CD8-positive, alpha-beta memory T cell (primary cell): ENCODE measurements at places on chromosomes 16 and 17. TPM values are rescaled to one million over a fixed set of nuclear protein-coding genes. Genes with fewer than 3 reads are reported as not detected.
A peak's percentile ranks its signal among the peaks of the same experiment; 100 is the strongest.

DNA sequence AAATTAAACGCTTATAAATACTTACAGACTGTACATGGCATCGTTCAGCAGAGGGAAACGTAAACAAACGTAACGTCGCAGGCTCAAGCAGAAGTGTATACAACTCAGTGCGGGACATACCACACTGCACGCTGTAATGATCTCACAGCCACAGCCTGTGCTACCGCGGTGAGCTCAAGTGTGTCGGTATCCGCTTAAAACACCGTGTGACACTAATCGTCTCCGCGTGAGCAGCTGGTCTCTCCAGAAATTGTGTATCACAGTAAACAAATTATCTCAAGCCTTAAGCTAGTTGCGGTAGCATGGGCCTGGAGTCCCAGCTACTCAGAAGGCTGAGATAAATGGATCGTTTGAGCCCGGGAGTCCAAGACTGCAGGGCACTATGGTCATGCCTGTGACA lies 115.3 kb downstream of the ANKRD11 start:
- peaks cover 54% of the 10 kb centered on the region for H3K4me1 ChIP-seq
- no peak overlapping the region for H3K27ac ChIP-seq
- H3K36me3 ChIP-seq = peaks cover 7% of the 10 kb centered on the region
- no peak for DNase-seq
- no peaks in the 10 kb centered on the region for H3K27me3 ChIP-seq

DNA sequence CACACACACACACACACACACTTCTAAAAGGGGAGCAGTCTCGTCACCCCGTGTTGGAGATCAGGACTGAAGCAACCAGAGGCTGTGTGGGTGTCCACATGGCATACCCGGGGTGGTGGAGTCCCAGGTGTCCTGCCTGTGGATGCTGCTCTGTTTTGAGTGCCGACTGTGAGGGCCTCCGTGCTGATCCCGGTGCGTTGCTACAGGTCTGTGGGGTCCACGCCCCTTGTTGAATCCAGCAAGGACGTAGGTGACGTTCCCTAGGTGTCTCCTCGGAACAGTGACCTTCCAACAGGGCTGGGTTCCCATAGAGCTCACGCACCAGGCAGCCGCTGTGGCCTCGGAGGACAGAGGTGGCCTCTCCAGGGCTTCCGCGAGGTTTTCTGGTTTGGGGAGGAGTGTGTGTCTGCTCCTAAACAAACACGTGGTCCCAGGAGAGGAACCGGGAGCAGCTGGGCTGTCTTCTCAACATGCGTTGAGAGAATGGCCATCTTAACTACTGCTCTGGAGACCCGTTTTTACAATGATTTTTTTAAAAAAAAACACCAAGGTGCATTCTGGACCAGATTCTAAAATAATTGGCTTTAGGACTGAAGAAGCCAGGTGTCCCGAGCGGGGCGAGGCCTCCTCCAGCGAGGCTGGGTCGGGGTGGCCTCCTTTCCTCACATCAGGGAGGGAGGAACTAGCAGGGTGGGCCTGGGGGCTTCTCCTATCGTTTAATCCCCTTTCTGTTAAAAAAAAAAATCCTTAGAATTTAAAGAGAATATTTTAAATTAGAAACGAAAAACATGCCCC lies 100.6 kb upstream of the ZNF750 start:
- H3K27me3 ChIP-seq = no peaks in the 10 kb centered on the region
- no peak overlapping the region for H3K27ac ChIP-seq
- H3K4me3 ChIP-seq = no peak overlapping the region
- no peaks in the 10 kb centered on the region for H3K4me1 ChIP-seq

GRCh38 chr16:22933173-22933572 lies 119.2 kb downstream of the HS3ST2 start:
- H3K27me3 ChIP-seq = no peaks in the 10 kb centered on the region
- H3K36me3 ChIP-seq = no peaks in the 10 kb centered on the region
- no peaks in the 10 kb centered on the region for H3K4me1 ChIP-seq
- no peak overlapping the region for H3K27ac ChIP-seq

CLDN7 gene
- total RNA-seq = 0.63 TPM

SLC5A11 gene
- 0.15 TPM for total RNA-seq

DNA sequence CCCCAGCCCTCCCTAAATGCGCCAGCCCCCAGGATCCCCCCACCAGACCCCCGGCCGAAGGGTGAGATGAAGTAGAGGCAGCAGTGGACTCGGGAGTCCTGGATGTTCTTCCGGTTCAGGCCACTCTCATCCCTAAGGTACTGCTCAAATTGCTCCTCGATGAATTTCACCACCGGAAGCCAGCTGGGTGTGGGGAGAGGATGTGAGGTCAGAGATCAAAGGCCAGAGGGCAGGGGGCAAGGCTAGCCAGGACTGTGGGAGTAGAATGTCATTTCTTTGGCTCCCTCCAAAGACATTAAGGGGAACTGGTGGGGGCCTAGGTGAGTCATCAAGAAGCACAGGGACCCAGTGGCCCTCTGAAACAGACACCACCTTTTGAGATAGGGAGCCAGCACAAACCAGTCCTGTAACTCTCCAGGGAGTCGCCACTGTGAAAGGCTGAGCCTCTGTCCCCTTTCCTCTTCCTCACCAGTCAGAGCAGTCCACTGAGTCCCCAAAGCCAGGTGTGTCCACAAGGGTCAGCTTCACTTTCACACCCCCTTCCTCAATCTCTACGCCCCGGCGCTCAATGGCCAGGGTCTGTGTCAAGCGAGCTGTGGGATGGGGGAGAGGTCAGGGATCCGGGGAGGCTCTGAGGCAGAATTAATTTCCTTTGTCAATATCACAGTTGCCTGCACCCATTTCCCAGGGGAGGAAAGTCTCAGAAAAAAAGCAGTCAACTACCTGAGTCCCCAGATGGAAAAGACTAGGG lies 895 bp downstream of the SEPTIN1 start:
- peak overlapping the region; percentile 60 for H3K27ac ChIP-seq
- peaks cover 62% of the 10 kb centered on the region for H3K4me1 ChIP-seq

DNA sequence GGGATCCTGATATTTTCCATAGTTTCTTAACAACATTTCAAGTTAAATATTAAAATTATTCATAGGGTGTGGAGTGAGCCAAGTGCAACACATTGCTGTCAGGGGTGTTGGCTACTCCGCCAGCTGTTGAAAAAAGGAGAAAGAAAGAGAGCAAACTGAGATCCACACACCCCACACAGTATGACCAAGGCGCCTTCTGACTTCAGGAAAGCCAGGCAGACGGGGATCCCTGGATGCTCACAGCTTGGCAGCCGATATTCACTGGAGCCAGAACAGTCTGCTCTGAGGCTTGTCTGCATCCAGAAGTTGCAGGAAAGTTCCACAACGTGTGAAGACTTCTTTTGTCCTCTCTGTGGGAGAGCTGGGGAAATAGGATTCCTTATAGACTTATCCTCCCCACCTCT lies 9.3 kb downstream of the CHD9NB start:
- H3K27me3 ChIP-seq = no peaks in the 10 kb centered on the region
- no peaks in the 10 kb centered on the region for H3K36me3 ChIP-seq
- no peak overlapping the region for H3K4me3 ChIP-seq
- no peaks in the 10 kb centered on the region for H3K4me1 ChIP-seq

DNA sequence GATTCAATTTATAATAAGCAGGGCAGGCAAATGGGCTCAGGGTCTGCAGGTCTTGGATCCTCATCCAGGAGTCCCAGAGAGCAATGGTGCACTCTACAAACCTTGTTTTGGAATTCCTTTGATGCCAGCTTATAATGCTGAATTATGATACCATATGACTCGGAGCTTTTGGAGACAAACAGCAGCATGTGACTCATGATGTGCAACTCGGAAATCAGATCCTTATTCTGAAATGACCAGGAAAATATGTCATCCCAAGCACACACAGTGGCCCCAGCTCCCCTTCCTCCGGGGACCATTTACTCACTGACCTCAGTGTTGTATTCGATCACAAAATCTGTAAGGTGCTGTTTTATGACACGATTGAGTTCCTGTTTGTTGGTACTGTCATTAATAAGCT lies 20.2 kb upstream of the UMOD start:
- H3K4me3 ChIP-seq = no peak overlapping the region
- no peaks in the 10 kb centered on the region for H3K36me3 ChIP-seq
- no peak for DNase-seq
- H3K4me1 ChIP-seq = no peaks in the 10 kb centered on the region
- no peak overlapping the region for H3K27ac ChIP-seq
- H3K27me3 ChIP-seq = no peaks in the 10 kb centered on the region

DNA sequence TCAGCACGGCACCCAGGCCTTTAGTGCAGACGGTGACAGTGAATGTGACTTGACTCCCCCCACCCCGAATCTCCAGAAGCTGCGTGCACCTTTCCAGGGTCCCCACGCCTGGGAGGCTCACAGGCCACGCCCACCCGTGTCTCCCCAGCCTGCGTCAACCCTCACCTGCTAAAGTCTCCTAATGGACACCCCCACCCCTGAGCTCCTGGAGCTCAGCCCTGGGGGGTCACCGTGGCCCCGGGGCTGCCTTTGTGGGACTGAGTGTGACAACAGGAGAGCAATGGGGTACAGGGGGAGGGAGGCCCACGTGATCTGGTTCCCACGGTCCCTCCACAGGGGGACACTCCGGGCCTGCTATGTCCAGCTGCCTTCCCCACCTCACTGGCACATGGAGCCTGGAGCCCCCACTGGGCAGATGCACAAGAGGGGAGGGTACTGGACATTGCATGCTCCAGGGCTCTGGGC lies 7.4 kb upstream of the FASN start:
- H3K27me3 ChIP-seq = no peaks in the 10 kb centered on the region
- peaks cover 28% of the 10 kb centered on the region for H3K4me1 ChIP-seq
- no peaks in the 10 kb centered on the region for H3K36me3 ChIP-seq
- DNase-seq = no peak

GRCh38 chr16:14097182-14097959 lies 26.3 kb downstream of the MRTFB start:
- no peak for DNase-seq
- H3K4me1 ChIP-seq = peaks cover 10% of the 10 kb centered on the region
- no peaks in the 10 kb centered on the region for H3K36me3 ChIP-seq
- no peak overlapping the region for H3K4me3 ChIP-seq
- no peak overlapping the region for H3K27ac ChIP-seq

TBX6 gene
- total RNA-seq = 0.83 TPM

DNA sequence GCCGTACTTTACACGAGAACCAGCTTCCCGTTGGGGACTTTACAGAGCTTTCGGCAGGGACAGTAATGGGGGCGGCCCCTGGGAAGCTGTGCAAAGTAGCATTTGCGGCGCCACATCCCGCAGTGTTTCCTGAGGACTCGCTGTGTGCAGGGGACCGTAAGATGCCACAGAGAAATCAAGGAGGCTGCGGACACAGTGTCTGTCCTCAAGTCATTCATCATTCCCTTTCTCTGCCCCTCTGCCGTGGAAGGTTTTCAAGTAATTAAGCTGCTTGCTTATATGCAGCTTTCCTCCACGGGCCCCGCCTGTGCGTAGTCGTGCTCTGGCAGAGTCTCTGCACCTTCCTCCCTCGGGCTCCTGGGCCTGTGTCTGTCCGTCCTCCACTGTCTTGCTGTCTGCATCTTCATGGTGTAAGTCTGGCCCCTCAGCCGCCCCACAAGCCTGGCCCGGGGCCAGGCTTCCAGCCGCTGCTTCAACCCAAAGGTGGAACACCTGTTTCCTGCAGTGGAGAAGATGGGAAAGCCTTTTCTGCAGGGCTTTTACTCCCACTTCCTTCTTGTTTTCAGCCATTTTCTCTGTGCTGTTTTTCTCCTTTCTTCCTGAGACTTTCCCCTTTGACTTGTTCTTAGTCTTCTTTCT lies 216.9 kb upstream of the CHMP6 start:
- no peaks in the 10 kb centered on the region for H3K36me3 ChIP-seq
- no peak for DNase-seq
- H3K27me3 ChIP-seq = no peaks in the 10 kb centered on the region
- peaks cover 38% of the 10 kb centered on the region for H3K4me1 ChIP-seq

CPHXL2 gene
- total RNA-seq = not detected

DNA sequence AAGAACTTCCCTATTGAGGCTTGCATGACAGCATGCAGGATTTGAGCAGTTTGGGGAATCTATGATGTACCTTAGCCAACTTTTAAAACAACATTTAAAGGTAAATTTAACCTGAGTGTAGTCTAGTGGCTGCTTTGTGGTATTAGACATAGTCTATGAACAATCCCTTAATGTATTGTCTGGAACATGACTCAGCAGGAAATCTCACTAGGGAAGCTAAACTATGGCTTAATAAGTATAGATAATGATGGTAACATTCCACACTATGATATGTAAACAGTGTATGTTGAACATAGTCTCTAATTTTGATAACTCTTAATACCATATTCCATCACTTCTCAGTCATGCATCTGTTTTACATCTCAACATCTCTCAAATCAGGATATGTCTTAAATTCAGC lies 52.1 kb upstream of the SLC12A3 start:
- H3K4me3 ChIP-seq = no peak overlapping the region
- no peaks in the 10 kb centered on the region for H3K36me3 ChIP-seq
- no peak overlapping the region for H3K27ac ChIP-seq

DNA sequence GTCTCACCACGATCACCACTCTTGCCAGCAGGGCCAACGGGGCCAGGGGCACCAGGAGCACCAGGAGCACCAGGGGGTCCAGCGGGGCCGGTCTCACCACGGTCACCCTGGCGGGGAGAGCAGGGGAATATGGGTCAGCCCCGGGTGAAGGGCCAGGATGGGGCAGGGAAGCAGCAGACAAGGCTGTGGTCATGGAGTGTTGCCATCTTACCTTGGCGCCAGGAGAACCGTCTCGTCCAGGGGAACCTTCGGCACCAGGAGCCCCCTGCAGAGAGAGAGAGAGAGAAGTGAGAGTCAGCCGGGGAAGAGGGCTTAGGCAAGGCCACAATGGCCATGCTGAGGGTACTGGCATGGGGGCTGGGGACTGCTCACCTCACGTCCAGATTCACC lies 12.9 kb downstream of the COL1A1 start:
- H3K27ac ChIP-seq = no peak overlapping the region
- H3K4me3 ChIP-seq = no peak overlapping the region
- no peak for DNase-seq
- peaks cover 9% of the 10 kb centered on the region for H3K4me1 ChIP-seq
- no peaks in the 10 kb centered on the region for H3K27me3 ChIP-seq

DNA sequence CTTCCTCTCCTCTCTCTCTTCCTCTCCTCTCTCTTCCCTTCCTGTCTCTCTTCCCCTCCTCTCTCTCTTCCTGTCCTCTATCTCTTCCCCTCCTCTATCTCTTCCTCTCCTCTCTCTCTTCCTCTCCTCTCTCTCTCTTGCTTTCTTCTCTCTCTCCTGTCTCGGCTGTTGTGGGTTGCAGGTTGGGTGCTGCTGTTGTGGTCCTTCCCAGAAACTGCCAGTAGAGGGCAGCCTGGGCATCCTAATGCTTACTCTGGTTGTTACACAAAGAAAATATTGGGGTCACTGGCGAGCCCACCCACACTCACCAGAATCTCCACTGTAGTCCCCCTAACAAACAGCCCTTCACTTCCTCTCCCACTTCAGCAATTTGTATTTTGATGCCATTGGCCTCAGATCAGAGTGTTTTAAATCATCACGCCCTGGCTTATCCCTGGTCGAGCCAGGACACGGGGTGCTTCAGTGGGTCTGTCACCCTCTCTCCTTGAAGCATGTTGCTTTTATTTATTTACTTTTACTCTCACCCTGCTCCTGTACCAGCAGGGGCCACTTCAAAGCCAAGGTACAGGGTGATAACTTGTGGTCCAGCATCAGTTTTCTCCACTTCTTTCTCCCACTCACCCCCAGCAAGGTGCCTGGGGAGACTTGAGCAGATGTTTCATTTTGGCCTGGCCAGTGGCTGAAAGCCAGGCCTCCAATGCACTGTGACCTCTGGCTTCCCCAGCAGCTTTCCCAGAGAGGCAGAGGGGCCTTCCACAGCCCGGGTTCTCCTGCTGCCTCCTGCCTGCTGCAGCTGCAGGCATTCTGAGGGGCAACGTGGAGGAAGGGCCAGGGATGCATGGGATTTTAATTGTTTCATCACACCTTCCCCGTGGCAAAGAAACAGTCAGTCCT lies 4.7 kb upstream of the MMP15 start:
- H3K4me3 ChIP-seq = no peak overlapping the region
- H3K27me3 ChIP-seq = no peaks in the 10 kb centered on the region
- peaks cover 3% of the 10 kb centered on the region for H3K36me3 ChIP-seq
